ENCODE measurements at places on chromosomes 7 and 10.

- no peak for DNase-seq
Measured at GRCh38 chr7:37333075-37333474, 115.6 kb downstream of the ELMO1 start.

- no peak for DNase-seq
Measured at GRCh38 chr7:110940756-110941155, 150.2 kb upstream of the LRRN3 start.

- no peak for DNase-seq
Measured at GRCh38 chr10:106999118-106999707, 165.3 kb downstream of the SORCS1 start.

DNA sequence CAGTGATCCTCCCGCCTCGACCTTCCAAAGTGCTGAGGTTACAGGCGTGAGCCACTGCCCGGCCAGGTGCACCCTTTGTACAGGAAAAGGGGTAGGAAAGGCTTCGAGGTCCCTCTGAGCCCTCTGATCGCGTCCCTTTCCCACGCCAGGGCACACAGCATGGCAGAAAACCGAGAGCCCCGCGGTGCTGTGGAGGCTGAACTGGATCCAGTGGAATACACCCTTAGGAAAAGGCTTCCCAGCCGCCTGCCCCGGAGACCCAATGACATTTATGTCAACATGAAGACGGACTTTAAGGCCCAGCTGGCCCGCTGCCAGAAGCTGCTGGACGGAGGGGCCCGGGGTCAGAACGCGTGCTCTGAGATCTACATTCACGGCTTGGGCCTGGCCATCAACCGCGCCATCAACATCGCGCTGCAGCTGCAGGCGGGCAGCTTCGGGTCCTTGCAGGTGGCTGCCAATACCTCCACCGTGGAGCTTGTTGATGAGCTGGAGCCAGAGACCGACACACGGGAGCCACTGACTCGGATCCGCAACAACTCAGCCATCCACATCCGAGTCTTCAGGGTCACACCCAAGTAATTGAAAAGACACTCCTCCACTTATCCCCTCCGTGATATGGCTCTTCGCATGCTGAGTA lies 871 bp downstream of the POP7 start:
- no peak for DNase-seq

GRCh38 chr7:101308245-101309085 lies 13.1 kb downstream of the IFT22 start:
- DNase-seq, result no peak

DNA sequence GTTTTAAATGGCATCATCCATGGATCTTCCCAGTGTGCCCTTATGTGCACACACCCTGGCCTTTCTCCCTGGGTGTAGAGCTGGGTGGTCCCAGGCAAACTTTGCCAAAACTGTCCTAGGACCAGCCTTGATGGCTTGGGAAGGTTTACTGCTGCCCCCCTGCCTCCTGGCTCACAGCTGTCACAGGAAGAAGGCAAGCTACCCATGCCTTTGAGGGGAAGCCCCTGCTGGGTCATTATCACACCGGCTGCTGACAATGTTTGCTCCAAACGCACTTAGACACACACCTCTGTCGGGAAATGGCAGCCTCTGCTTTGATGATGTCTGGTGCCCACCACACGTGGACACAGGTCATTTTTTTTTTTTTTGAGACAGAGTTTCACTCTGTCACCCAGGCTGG lies 25.2 kb upstream of the FIGNL1 start:
- DNase-seq, result no peak

DNA sequence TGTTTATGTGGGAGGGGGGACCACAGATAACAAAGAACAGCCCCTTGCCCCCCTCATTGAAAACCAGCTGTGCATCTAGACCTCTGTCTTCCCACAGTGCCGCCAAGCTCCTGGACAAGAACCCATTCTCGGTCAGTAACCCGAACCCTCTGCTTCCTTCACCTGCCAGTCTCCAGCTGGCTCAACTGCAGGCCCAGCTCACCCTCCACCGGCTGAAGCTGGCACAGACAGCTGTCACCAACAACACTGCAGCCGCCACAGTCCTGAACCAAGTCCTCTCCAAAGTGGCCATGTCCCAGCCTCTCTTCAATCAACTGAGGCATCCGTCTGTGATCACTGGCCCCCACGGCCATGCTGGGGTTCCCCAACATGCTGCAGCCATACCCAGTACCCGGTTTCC lies 91.0 kb upstream of the PDCD4 start:
- no peak for DNase-seq

GRCh38 chr10:34298346-34298818 lies 516.7 kb downstream of the PARD3 start:
- DNase-seq, result no peak
